T47D (cell line): ENCODE measurements at places on chromosomes 16 and 17.
A peak's percentile ranks its signal among the peaks of the same experiment; 100 is the strongest.

DNA sequence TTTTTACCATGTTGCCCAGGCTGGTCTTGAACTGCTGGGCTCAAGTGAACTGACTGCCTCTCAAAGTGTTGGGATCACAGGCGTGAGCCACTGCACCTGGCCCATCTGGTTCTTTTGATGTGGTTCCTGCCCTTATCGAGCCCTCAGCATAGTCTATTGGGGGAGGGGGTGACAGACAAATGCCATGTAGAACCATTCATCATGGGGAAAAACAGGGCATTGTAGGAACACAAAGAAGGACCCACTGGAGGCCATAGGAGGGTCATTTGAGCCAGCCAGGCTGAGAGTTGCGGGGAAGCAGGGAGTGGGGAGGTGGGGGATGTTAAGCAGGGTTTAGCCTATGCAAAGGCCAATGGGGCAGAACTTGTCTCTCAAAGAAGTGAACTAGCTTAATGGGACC lies 11.9 kb downstream of the SEC14L5 start:
- DNase-seq, result no peak

DNA sequence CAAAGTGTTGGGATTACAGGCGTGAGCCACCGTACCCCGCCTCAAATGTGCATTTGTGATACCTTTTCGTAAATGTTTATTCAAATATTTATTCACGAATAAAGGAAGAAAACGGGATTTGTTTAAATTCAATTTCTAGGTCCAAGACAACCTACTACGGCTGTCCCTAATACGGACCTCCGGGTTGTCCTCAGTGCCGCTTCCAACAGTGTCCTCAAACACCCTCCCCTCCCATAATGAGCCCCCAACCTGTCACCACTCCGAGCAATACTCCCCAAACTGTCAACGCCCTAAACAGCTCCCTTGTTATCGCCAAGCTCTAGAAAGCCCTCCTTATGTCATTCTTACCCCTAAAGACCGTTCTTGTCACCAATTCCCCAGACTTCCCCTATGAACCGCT lies 539 bp upstream of the GABARAPL2 start:
- no peak for DNase-seq

GRCh38 chr16:11262915-11263314 lies 6.2 kb downstream of the TNP2 start:
- DNase-seq, result no peak

- no peak for DNase-seq
These were observed 317.8 kb downstream of the CA10 start for GRCh38 chr17:51840688-51841087.

DNA sequence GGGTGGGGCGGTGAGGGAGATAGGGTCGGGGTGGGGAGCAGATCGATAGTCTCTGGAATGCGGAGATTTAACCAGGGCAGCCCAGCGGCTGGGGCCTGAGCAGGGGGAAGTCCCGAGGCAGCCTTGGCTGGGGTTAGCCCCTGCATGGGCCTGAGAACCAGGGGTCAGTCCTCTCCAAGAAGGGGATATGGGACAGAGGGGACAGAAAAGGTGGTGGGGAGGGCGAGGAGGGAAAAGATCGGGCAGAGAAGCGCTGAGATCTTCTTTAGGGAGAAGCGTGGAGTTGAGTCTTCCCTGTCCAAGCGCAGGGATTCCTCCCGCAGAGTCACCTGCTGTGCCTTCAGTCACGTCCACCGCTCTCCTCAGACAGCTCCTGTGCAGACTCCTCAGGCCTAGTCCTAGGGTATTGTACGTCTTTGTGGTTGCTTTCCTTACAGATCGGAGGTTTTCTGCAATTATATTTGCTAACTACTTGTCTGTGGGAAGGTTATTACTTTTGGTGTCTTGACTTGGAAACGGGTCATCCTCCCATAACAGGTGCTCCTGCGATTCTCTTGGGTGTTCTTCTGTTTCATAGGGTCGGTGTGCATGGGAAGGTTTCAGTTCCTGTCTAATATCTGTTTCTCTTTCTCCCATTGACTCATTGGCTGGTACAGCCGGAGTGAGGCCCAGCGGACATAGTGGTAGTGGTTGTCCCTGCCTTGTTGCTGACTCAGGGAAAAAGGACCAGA lies 952 bp downstream of the CD300A start:
- no peak for DNase-seq

- peak; percentile 7 for DNase-seq
These were observed 98.1 kb downstream of the WNT3 start for GRCh38 chr17:46720408-46720807.

DNA sequence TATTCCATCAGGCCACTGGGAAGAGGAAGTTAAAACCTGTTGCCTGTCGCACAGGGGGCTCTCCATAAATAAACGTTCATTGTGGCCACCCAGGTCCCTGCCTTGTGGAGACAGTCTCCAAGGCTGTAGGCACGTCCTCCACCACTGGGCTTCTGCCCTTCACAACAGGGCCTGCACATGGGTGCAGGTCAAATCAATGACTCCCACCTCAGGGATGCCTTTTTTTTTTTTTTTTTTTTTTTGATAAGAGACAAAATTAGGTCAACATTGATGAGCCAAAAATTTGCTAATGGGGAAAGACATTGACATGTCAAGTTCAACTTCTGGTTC lies 12.6 kb upstream of the SLC12A3 start:
- no peak for DNase-seq

- DNase-seq, result no peak
These were observed 5.0 kb upstream of the MSI2 start for GRCh38 chr17:57251211-57251787.

DNA sequence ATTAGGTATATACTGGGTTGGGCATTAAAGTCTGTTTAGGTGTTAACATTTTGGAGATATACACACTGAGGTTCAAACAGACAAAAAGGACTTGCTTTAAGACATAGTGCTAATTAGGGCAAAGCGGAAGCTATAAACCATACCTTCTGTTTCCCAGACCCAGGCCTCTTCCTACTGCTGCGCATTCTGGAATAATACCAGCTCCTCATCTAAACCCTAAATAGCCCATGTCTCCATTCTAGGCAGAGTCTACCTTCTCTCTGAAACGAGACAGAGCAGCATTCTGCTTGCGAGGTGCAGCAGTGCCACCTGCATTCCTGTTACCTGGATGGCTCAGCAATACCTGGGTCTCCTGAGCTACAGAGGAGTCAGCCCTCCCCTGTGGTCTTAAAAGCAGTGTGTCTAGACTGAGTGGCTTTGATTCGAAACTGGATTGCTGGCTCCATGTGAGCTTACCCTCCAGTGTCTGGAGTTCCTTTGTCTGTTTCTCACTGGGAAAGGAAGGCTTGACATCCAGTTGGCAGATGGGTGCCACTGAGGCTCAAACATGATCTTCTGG lies 6.4 kb downstream of the YPEL2 start:
- no peak for DNase-seq
